ENCODE measurements at places on chromosomes 16 and 17. TPM values are rescaled to one million over a fixed set of nuclear protein-coding genes. Genes with fewer than 3 reads are reported as not detected.

Gene KIF19
- total RNA-seq = not detected

Gene CDH1
- 3.9 TPM for total RNA-seq

Gene DRC3
- total RNA-seq = 2.4 TPM

Gene CDH11
- total RNA-seq = 0.49 TPM

Gene TMEM132E
- total RNA-seq = not detected

Gene HIRIP3
- 14.2 TPM for total RNA-seq

Gene ZNF287
- total RNA-seq = 13.9 TPM

Gene KRTAP4-3
- total RNA-seq = not detected

Gene SDR42E2
- not detected for total RNA-seq

Gene HERPUD1
- 93.1 TPM for total RNA-seq

Gene GPRC5C
- 63.8 TPM for total RNA-seq

Gene GLTPD2
- not detected for total RNA-seq

Gene CPNE2
- 42.1 TPM for total RNA-seq

Gene TMEM204
- total RNA-seq = not detected

Gene KRTAP2-3
- total RNA-seq = not detected

Gene PPL
- 4.8 TPM for total RNA-seq

Gene KCNJ18
- not detected for total RNA-seq

Gene IL17C
- not detected for total RNA-seq

Gene INCA1
- total RNA-seq = 1.3 TPM

Gene NPIPA2
- 2.0 TPM for total RNA-seq

Gene MYH8
- total RNA-seq = not detected

Gene LITAFD
- not detected for total RNA-seq

Gene RAB11FIP4
- total RNA-seq = 1.9 TPM

Gene FOXL1
- total RNA-seq = 1.9 TPM

Measured in A549 treated with ZK216348 at 1 μM for 4 hours (cell line).